ENCODE measurements at places on chromosomes 1 and 21. TPM values are rescaled to one million over a fixed set of nuclear protein-coding genes. Genes with fewer than 3 reads are reported as not detected.
A peak's percentile ranks its signal among the peaks of the same experiment; 100 is the strongest.

GRCh38 chr1:223248001-223248769 is 105.1 kb upstream of the TLR5 start:
- H3K27me3 ChIP-seq = no peaks in the 10 kb centered on the region
- no peak for DNase-seq
- no peak overlapping the region for H3K4me3 ChIP-seq
- no peak overlapping the region for H3K27ac ChIP-seq
- H3K36me3 ChIP-seq = no peaks in the 10 kb centered on the region

DNA sequence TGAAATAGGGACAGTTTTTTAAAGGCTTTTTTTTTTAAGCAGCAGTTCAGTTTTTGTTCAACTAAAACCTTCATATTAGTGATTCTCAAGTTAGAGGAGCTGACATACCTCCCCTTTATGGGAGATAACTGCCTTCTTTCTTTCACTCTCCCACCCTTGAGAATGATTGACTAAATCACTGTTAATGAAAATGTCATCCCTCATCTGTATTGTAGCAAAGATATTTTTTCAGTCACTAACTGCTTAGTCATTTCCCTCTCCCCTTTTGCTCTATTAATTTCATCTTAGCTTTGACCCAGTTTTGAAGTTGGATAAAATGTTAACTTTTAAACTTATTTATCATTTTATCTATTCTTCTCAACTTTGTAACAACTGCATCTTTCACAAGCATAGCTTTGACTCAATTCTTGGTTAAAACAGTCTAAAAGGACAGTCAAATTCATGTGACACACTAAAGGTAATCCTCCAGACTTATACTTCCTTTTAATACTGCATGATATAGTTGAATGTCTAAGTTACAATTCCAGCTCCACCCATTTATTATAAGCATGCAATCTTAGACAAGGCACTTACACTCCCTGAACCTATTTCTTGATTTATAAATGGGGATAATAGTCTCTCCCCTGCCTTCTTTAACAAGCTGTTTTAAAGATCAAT is 17.1 kb downstream of the CAPZA1 start:
- DNase-seq = no peak
- peaks cover 53% of the 10 kb centered on the region for H3K4me1 ChIP-seq
- no peak overlapping the region for H3K4me3 ChIP-seq
- no peaks in the 10 kb centered on the region for H3K27me3 ChIP-seq
- peak overlapping the region; percentile 32 for H3K27ac ChIP-seq

DNA sequence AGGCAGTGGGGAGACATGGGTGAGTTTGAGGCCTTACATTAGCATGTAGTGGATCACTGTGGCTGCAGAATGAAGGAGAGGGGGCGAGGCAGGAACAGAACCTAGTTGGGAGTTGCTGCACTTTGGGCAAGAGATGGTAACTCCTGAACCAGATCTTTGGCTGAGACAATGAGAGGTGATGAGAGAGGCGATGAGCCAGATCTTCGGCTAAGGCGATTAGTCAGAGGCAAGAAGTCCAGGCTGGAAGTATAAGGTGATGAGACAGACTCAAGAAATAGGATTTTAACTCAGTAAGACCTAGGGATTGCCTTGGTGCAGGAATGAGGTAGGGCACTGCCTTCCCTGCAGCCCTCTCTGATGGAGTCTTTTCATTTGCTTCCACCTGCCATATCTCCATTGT is 9.1 kb upstream of the ARTN start:
- peaks cover 6% of the 10 kb centered on the region for H3K36me3 ChIP-seq
- DNase-seq = no peak
- H3K27ac ChIP-seq = no peak overlapping the region
- H3K4me3 ChIP-seq = no peak overlapping the region
- no peaks in the 10 kb centered on the region for H3K27me3 ChIP-seq

DNA sequence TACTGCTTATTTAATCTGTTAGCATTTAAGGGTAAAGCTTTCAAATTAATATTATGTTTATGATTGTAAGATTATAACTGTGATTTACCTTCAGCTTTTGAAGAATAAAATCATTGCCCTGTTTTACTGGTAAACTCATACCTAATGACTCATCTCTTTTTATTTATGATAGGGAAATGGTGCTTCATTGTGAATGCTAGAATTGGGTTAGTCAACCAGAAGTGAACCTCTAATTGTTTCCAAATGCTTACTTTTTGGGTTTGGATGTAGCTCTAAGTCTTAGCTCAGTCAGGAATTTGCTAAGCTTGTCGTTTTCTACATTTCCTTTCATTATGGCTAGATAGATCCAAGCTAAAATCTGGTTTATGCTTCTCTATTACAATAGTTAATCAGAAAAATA is 59.4 kb downstream of the SLC30A7 start:
- no peaks in the 10 kb centered on the region for H3K27me3 ChIP-seq
- H3K4me1 ChIP-seq = peaks cover 62% of the 10 kb centered on the region
- no peak overlapping the region for H3K4me3 ChIP-seq
- peaks cover 50% of the 10 kb centered on the region for H3K36me3 ChIP-seq
- H3K27ac ChIP-seq = peak overlapping the region; percentile 65

DNA sequence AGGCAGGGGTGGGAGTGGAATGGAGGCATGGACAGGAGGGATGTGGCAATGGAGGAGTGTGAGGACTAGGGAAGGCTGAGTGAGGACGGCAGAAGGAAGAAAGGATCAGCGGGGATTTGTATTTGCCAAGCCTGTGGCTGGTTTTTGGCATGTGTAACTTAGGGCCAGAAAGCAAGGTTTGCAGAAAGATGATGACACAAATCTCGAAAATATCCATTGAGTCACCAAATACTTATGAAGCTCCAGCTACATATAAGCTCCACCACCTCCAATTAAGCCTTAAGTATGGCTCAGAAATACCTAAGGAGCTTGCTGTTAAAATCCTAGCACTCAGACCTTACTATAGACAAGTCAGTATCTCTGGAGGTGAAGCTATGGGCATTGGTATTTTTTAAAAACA is 90.1 kb downstream of the OMA1 start:
- no peak overlapping the region for H3K4me3 ChIP-seq
- no peaks in the 10 kb centered on the region for H3K27me3 ChIP-seq
- no peak for DNase-seq
- H3K4me1 ChIP-seq = no peaks in the 10 kb centered on the region

CR1L gene
- total RNA-seq = not detected
